ENCODE measurements at places on chromosomes 16 and 17.

- DNase-seq: no peak
Measured at GRCh38 chr16:87199901-87200300, 117.3 kb downstream of the C16orf95 start.

DNA sequence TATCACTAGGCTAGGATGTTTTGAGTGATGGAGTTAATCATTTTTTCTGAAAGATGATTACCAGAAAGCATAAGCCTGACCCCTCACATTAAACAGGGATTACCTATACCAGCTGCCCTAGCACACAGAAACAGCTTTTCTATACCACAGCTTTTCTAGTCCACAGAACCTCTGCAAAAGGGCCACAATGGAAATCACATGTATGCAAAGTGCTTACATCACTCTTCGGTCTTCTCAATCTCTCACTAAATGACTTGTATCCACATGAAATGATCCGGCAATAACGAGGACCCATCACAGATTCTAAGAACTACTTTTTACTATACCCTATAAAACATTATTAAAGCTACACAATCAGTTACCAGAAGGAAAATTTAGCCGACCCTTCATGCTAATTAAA is 2.6 kb downstream of the CSNK2A2 start:
- DNase-seq: no peak

- no peak for DNase-seq
Measured at GRCh38 chr17:43211123-43211479, 574 bp upstream of the TMEM106A start.

DNA sequence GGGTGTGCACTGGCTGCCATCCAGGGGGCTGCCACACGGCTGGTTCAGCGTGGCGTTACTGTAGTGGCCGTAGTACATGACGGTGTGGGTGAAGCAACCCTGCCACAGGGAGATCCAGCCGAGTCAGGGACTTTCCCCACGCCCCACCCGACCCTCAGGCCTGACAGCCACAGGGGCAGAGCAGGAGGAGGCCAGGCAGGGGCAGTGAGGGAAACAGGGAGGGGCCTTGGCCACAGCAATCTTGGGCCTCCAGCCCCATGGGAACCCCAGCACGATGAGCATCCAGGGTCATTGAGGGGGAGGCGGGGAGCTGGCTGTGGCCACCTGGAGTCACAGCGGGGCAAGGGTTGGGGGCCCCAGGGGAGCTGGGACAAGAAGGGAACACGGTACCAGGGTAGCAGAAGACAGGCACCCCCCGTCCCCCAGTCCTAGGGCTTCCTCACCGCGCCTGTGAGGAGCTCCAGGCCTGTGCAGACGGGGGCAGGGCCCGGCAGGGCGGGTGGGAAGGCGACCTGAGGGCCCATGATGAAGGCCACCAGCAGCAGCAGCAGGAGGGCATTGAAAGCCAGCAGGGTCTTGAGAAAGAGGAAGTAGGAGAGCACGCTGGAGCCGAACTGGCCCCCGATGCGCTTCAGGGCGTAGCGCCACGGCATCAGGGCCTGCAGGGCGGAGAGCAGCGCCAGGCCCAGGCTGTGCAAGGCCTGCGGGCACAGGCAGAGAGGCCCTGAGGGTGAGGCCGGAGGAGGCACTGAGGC is 4.3 kb downstream of the TMC6 start:
- DNase-seq: no peak
